Stimulated activated naive CD4-positive, alpha-beta T cell treated with Interleukin-2 at 50 U/mL for 16 hours (primary cell): ENCODE measurements at places on chromosomes 7 and 10.

GRCh38 chr10:32922170-32922569 is 35.9 kb downstream of the ITGB1 start:
- DNase-seq, result no peak

- DNase-seq, result no peak
Observed at GRCh38 chr7:26930845-26931244, 66.5 kb upstream of the SKAP2 start.

DNA sequence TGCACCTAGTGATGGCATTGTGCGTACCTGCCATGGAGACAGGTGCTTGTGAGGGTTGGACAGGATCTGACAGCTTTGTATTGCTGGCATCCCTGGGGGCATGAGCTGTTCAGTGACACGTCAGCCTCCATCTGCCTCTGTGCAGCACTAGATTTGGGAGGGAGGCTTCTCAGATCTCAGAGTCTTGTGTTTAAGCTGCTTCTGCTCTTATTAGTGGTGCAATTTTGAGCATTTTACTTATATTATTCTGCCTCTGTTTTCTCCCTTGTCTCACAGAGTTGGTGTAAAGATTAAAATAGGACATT is 5.1 kb downstream of the ARHGAP22 start:
- DNase-seq, result no peak

- DNase-seq, result no peak
Observed at GRCh38 chr10:79406683-79407422, 38.6 kb downstream of the ZCCHC24 start.

GRCh38 chr10:119251315-119251708 is 43.9 kb downstream of the GRK5 start:
- DNase-seq, result no peak

GRCh38 chr10:130111852-130112180 is 1.2 kb upstream of the C10orf143 start:
- DNase-seq, result no peak

DNA sequence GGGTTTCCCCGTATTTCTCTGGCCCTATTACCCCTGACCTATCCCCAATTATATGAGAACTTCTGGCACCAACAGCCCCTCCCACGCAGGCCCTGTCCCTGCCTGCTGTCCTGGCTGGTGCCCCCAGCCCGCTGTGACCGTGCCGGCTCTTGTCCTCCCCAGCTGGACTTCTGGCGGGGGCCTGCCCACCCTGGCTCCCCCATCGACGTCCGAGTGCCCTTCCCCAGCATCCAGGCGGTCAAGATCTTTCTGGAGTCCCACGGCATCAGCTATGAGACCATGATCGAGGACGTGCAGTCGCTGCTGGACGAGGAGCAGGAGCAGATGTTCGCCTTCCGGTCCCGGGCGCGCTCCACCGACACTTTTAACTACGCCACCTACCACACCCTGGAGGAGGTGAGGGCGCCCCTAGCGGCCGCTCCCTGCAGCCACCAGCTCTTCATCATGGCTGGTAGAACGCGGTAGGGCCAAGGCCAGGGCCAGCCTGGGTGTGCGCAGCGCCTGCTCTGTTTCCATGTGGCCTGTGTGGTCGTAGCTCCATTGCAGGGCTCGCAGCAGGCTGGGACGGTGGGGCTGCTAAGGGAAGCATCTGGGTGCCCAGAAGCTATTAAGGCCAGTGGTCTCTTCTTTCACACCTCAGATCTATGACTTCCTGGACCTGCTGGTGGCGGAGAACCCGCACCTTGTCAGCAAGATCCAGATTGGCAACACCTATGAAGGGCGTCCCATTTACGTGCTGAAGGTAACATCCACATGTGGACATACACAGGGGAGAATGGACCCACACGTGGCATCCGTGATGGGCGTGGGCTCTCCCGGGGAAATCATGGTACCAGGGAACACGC is 1.4 kb downstream of the CPA1 start:
- no peak for DNase-seq

DNA sequence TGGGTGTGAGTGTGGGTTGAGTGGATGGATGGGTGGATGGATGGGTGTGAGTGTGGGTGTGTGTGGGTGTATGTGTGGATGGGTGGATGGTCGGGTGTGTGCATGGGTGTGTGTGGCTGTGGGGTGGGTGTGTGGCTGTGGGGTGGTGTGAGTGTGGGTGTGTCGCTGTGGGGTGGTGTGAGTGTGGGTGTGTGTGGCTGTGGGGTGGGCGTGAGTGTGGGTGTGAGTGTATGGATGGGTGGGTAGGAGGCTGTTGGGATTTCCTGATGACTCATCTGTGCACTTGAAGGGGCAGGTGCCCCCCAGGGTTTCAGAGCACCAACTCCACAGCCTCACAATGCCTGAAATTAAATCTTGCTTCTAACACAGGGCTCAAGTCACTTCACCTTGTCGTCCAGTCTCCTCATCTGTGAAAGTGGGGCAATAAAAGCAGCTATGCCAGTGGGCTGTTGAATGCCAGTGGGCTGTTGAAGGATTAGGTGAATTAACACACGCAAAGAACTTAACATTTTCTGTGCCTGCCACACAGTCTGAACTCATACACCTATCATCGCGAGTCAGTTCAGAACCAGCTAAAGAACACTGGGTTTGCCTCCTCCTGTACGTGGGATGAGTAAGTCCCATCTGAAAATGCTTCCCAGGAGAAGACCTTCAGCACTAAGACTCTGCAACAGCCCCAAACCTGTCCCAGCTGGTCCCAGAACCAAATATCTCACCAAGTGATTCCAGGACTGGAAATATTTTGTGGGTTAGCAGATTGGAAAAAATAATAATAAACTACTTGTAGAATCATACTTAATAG is 32.0 kb downstream of the SFMBT2 start:
- no peak for DNase-seq

- DNase-seq, result no peak
Observed at GRCh38 chr7:78178319-78178718, 379.7 kb downstream of the PHTF2 start.

DNA sequence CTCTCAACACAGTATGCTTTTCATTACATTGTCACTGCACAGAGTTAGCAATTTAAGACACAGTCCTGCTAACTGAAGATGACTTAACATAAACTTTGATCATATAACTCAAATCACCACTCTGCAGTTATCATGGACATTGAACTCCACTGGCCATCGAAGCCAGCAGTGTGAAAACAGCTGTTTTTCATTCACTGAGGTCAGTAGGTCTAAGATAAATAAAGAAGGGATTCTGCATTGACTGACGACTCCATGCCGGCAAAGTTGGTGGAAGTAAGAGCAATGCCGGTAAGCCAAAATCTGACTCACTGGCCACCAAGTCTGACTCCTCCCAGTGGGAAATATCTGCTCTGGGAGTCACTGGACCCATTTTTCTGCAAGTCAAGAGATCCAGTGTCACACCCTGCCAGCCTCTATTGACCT is 449.9 kb upstream of the ANKRD30A start:
- no peak for DNase-seq

GRCh38 chr7:19117091-19117869 is at the start of gene TWIST1:
Gene TWIST1, minus strand, starts transcription at chr7:19117636. Its CDS starts 315 bp downstream, at chr7:19117321.
- no peak for DNase-seq

- no peak for DNase-seq
Observed at GRCh38 chr10:42936580-42936979, 140.3 kb upstream of the RET start.

GRCh38 chr10:34196058-34196433 is 619.0 kb downstream of the PARD3 start:
- DNase-seq, result no peak

GRCh38 chr10:24237801-24238395 is 29.0 kb downstream of the KIAA1217 start:
- DNase-seq, result no peak

DNA sequence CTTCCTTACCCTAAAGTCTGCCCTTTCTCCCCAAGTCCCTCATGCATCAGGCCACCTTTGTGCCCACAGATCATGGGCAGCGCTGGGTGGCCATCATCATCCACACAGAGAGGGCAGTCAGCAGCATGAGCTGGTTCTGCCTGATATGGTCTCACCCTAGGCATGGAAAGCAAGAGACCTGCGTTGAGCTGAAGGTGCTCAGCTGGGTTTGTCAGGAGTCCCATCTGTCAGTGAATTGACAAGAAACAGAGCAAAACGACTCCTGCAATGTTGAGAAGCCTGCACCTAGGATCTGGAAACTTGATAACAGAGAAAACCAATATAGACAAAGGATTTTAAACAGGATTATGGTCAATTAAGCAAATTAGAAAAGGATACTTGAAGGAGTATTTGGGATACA is 242.7 kb upstream of the PRSS1 start:
- DNase-seq, result no peak

DNA sequence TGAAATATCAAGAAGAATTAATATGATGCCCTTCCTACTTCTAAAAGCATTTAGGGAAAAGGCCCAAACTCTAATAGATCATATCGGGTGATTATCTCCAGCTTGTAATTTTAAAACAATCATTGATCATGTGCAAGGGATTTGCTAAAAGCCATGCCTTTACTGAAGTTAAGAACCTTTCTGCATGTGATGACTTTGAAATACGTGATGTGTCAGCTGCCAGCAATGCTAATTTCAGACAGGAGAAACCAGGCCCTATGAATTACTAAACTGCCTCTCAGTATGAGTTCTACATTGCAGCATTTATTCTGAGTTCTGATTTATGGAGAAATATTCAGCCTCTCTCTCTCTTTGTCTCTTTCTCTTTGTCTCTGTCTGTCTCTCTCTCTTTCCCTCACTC is 203.6 kb upstream of the AKR1E2 start:
- no peak for DNase-seq

- DNase-seq, result no peak
Observed at GRCh38 chr7:149282331-149282655, 20.3 kb downstream of the ZNF783 start.

DNA sequence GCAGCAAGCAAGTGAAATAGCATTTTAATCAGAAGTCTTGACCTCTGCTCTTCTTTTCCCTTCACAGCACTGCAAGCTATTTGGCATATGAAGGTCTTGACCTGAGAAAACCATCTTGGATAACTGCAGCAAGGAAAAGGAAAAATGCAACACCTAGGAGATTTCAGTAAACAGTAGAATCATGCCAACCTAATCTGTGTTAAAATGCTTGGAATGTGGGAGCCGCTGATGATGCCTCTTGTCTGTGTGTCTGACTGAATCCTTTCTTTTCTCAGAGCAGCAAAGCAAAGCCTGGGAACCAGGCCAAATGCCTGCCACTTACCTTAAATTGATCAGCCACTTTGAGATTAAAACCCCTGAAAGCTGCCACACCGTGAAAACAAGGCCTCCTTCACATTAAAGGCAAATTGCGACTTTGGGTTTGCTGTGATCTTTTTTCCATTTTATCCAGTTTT is 80.4 kb upstream of the CDK6 start:
- no peak for DNase-seq

DNA sequence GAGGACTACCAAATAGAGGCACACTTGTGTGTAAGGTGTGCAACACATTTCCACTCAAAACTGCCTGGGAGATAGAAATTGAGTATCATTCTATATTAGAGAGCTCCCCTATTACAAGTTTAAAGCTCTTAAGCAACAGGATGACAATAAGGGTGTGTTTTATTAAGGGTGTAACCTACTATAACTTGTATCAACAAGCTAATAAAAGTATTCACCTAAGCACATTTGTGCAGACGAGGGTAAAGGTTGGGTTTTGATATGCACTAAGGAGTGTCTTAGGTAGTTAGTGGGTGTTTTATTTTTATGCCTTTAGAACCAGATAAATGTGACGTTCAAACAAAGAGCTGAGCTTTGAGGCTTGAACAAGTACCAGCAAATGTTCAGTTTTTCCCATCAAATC is 2.8 kb upstream of the FAM53B start:
- no peak for DNase-seq

- no peak for DNase-seq
Observed at GRCh38 chr7:101390901-101391301, 28.2 kb downstream of the COL26A1 start.

DNA sequence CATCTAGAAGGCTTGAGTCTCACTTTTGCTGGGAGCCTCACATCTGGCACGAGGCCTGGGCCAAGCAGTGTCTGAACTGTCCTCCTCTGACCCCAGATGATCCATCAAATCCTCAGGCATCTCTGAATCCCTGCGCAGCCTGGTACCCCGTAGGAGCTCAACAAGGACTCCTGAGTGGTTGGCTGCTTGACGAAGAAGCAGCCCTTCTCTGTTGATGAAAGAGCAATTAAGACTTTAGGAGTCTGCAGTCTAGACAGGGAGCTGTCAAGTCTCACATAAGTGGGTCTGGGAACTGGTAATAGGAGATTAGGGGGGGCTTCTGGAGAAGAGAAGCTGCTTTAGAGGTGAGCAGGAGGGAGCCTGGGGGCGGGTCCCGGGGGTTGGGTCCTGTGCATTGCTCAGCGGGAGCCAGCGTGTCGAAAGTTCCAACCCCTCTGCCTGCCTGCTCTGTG is 326.0 kb downstream of the RPS24 start:
- DNase-seq, result no peak

GRCh38 chr7:31443457-31443856 is 70.4 kb upstream of the ITPRID1 start:
- no peak for DNase-seq

GRCh38 chr7:76232698-76233097 is 31.0 kb downstream of the SRRM3 start:
- DNase-seq, result no peak

DNA sequence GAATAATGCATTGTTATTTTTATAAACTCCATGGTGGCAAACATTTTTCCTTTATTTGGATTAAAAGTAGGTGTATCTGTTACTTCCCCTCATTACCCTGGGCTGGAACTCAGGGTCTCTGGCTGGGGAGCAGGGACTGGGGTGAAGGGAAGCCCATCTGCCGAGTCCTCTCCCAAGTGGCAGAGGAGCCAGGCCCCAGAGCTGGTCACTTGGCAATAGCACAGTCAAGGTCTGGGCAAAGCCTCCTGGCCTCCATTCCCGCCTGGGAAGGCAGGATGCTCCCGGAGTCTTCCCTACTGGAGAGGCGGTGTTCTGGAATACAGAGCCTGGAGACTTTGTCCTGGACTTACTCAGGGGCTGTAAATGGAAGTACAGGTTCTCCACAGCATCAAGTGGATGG is 76.2 kb downstream of the CDH23 start:
- DNase-seq, result no peak

DNA sequence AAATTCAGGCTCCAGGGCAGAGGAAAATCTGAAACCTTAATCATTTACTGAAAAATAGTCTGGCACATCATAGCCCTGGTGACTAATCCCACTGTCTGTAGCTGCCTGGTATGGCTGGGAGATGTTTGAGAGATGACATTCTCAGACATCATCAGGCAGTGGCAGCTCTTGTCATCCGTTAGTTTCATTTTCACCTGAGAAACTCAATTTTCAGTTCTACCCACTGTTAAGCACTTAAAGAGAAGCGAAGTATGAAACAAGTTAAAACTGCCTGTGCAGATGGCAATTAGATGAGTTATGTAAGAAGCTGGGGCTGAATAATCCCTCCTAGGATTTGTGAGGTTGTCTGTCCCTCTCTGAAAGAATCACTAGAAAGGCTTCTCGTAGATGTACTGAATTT is 150.2 kb downstream of the NSUN6 start:
- no peak for DNase-seq

DNA sequence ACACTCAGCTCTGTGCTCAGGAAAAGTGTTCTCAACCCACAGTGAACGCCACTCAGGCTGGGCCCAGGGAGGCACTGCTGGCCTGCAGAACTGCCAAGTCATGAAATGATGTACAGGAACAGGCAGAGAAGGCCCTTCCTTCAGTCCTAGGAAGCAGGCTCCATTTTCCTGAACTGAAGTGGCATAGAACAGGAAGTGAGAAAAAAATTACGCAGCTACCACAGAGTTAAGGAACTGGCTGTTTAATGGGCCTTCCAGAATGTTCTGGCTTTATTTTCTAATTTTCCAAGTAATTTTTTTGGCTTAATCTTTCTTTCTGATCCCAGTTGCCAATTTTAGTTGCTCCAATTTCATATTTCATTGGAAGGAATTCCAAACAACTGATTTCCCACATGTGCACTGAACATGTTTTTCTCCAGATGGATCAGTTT is 39.3 kb downstream of the LRRC18 start:
- no peak for DNase-seq

- DNase-seq, result no peak
Observed at GRCh38 chr7:38309555-38309954, 36.1 kb upstream of the TARP start.
